ENCODE measurements at places on chromosomes 3 and 15.

DNA sequence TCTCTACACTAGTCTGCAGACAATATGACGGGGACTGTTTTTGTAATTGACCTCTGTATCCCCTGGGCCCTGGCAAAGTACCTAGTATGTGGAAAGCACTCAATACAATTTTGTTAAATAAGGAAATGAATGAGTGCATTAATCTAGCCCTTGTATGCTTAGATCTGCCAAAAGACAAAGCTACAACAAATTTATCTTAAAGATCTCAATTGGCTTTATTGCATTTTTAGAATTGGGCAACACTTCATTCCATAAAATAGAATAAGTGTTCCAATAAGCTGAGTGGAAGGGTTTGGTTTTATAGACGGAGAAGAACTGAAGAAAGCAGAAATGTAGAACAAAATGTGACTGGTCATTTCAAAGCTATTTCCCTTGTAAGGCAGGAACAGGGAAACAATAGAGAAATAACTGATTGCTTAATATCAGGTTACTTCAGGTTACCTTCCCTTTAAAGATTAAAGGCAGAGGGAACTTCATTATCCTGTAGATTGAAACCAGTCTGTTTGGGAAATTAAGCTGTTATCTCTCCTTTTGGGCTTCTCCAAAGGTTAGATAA, 108.3 kb upstream of the MME start:
- DNase-seq = no peak

GRCh38 chr3:43096761-43097160, 9.1 kb downstream of the POMGNT2 start:
- DNase-seq = no peak

- DNase-seq = no peak
Measured at GRCh38 chr15:73677733-73678132, 6.5 kb upstream of the CD276 start.

GRCh38 chr3:112096176-112096575, 10.0 kb downstream of the C3orf52 start:
- DNase-seq = no peak

- no peak for DNase-seq
Measured at GRCh38 chr15:47997195-47998080, 123.4 kb upstream of the SLC24A5 start.

GRCh38 chr3:24202071-24202470, 257.0 kb downstream of the NR1D2 start:
- no peak for DNase-seq

DNA sequence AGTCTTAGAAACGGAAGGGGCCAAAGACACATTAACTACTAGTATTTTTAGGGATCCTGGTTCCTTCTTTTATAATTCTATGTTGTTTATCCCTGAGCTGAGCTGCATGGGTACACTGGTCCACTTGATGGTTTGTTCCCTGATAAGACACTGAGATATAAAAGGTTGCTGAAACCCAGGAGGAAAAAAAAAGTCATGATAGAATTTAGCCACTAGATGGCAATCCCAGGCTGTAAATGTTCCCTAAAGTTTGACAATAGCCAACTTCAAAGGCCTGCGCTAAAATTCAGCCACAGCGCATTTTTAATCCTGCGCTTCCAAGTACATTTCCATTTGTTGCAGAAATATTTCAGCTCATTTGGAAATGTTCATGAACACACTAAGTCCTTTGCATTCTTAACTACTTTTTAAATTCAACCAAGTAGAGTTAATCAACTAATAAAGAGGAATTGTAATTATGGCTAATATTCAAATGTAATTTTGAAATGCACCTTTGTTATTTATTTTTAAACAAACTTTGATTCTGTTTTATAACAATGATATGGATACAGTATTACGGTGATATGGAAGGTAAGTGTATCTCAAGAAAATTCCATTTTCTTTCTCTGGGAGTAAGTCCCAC, 249.3 kb upstream of the FEZF2 start:
- DNase-seq = no peak

GRCh38 chr3:152123457-152123856, 145.3 kb upstream of the MBNL1 start:
- no peak for DNase-seq

GRCh38 chr15:77889009-77889806, 188.3 kb downstream of the TBC1D2B start:
- no peak for DNase-seq

DNA sequence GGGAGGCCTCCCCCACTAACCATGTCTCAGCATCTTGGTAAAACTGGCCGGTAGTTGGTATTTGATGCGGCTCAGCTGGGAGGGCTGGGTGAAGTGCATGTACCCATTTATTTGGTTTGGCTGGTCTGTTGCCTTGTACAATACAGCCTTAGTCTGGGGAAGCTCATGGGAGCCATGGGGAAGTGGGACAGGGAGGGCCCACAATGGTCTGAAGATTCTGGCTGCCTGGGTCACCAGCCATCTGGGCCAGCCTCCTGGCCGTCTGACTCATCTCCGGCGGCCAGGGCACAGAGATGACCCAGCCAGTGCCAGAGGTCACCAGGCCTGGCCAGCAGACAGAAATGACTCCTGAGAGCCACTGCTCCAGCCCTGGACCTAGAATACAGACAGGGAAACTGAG, 51.6 kb upstream of the SMAD6 start:
- DNase-seq = no peak

Measured in stimulated activated CD8-positive, alpha-beta memory T cell treated with anti-CD3 and anti-CD28 coated beads, Interleukin-15, amount 100 ng/mL, for 48 hours (primary cell).